ENCODE measurements at places on chromosomes 7 and 10.

- no peak for DNase-seq
Measured at GRCh38 chr10:81135851-81136250, 598.1 kb downstream of the SH2D4B start.

GRCh38 chr7:96855139-96855538 is 145.5 kb upstream of the SEM1 start:
- no peak for DNase-seq

DNA sequence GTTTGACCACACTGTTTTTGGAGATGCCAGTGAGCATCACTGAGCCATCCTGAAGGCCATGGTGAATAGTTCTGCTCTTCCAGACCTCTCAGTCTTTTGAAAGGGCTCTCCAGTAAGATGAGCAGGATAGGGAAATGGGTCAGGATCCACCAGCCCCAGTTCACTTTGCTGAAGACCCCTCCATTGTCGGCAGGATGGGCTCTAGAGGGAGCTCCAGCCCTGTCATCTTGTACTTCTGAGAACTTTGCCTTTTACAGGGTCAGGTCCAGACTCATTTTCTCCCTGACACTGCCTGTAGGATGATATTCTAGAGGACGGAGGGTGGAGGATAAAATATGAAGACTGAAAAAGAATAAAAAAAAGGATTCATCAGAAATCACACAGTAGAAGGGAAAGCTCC is 13.1 kb downstream of the LHFPL3 start:
- DNase-seq: no peak

DNA sequence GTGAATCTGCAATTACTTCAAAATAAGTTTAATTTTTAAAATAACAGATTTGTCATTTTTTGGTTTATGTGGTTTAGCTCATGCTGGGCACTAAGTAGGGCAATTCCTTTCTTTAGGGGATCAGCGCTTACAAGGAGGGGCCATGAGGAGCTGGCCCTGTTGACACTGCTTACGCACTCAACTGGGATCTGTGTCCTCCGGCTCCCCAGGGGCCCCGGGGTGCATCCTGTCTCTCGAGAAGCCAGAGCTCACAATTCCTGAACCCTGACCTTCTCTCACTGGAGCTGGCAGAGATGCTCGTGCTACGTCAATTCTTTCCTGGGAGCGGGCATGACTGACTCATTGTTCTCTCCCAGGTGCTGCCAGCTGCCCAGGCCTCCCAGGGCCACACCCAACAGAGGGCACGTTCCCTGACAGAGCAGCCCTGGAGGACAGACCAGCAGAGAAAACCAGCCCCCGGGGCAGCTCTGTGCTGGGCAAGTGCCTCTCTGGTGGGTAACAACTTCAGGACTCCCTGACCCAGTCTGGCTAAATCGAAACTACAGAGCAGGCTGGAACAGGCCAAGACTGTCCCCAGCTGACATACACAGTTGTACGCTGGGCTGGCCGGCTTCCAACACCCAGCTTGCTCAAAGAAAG is 36.8 kb downstream of the CTBP2 start:
- DNase-seq: no peak

DNA sequence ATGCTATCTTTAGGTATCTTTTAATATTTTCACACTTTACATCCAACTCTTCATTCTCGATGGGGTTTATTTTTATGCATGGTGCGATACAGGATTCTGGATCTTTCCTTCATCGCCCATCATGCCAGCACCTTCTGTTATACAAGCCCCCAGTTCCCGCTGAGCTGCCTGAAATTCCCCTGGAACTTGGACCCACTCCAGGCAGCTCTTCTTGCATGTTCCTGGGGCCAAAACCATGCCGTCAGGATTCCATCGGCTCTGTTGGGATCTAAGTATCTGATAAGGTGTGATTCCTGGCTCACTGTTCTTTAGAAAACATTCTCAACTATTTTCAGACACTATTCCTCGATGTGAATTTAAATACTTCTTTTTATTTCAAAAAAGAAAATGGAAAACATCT is 40.5 kb upstream of the PPP2R2D start:
- no peak for DNase-seq

DNA sequence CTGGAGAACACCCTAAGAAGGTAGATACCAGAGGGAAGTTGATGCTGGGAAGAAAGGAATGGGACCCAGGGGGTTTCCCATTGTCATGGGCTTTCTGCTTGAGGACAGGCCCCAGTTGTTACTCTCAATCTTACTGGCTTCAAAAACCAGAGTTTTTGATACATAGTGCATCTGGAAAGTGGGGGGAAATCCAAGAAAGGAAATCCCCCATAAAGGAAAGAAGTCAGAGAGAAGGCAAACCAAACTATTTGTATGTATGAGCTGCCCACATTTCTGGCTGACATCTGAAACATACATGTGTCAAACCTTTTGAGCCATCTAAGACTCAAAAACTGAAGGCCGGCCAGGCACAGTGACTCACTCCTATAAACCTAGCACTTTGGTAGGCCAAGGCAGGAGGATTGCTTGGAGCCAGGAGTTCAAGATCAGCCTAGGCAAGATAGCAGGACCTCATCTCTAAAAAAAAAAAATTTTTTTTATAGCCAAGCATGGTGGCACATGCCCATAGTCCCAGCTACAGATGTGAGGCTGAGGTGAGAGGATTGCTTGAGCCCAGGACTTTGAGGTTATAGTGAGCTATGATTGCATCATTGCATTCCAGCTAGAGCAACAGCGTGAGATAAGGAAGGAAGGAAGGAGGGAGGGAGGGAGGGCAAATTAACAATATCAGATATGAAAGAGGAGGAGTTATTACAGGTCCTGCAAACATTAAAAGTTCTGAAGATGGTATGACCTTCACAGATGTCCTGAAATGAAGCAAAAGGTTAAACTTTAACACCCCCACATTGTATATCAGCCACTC is 6.7 kb upstream of the COA1 start:
- DNase-seq: no peak

- no peak for DNase-seq
Measured at GRCh38 chr7:93175219-93175618, 27.0 kb upstream of the SAMD9L start.

DNA sequence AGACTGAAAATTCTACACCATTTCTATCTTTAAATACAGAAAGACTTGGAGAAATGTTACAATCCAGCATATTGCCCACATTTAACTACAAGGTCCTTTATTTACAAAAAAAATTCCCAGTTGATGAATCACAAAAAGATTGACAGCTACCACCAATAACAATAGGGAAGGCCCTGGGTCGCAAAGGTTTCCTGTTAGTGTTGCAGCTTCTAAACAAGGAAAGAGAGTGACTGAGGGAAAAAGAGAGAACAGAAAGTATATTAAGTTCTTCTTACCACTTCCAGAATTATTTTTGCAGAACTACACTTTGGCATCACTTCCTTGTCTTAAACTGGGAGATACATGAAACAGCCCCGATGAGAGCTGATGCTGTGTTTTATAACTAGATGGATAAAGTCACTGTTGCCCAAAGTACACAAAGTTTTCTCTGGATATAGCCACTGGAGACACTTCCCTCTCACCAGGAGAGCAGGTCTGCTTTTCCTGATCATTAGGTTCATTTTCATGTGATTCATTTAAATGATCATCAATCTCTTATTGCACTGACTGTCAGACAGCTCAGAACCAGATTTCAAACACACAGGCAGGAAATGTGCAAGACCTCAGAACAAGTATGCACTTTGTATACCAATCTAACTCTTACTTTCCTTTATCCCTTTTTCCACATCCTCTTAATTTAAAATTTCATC is 57.0 kb downstream of the SHTN1 start:
- DNase-seq: no peak

GRCh38 chr10:88592906-88593305 is 6.3 kb downstream of the LIPJ start:
- DNase-seq: no peak

DNA sequence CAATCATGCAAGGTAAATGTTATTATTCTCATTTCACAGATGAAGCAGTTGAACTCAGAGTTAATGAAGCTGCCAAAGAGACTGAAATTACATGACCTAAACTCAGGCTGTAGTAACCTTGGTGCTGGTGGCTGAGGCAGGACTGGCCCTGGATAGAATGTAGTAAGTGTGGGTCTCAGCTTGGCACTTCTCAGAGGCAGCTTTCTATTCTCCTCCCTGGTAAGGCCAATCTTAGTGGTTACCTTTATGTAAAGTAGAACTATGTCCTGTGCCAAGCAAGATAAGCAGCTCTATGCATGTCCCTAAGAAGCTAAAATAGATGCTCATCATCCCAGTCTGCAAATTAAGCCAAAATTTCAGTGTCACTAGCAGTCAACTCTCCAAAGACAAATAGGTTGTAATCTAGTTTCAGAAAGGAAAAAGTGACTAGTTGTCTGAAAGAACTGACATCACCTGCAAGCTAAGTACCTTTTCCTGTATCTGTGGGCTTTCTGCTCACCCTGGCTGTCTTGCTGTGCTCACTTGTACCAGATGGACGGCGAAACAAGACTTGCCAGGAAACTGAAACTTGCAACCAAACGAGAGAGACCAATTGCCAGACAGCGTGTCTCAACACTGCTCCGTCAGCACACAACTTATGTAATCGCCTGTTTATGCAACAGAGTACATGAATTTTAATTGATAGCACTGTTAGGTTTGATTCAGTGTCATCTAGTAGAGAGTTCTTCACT is 43.7 kb downstream of the CH25H start:
- peak; percentile 19 for DNase-seq

GRCh38 chr7:12553416-12553815 is 17.1 kb upstream of the SCIN start:
- no peak for DNase-seq

DNA sequence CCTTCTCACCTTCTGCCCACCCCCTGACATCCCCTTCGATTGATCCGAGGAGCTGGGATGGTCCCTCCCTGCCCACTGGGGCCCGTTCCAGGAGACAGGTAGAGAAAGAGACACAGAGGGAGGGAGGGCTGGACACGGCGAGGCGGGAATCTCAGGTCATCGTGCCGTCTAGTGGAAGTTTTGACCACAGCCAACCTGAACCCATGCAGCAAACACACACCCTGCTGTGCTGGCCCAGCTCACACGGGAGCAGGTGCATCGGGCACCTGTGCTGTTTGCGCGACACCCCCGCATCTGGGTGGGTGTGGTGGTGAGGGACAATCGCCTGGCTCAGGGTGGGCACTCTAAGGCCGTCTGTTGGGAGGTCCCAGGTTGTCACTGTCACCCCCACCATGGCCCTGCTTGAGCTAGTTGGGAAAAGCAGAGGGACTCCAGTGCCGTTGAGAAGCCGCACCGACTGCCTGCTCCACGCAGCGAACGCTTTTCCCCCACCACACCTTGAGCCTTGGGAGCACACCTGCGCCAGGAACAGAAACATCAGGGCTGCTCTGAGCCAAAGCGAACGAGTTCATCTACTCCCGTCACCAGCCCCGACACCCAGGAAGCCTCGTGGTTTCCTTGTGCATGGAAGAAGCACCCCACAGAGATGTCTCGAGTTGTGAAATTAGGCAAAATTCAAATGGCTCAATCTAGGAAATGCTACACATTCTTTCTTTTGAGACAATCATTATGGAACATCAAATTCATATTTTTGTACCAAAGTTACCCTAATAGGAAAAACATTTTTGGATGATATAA is 285.8 kb downstream of the DNAJB6 start:
- no peak for DNase-seq

- DNase-seq: no peak
Measured at GRCh38 chr10:110335314-110336064, 30.8 kb upstream of the SMNDC1 start.

DNA sequence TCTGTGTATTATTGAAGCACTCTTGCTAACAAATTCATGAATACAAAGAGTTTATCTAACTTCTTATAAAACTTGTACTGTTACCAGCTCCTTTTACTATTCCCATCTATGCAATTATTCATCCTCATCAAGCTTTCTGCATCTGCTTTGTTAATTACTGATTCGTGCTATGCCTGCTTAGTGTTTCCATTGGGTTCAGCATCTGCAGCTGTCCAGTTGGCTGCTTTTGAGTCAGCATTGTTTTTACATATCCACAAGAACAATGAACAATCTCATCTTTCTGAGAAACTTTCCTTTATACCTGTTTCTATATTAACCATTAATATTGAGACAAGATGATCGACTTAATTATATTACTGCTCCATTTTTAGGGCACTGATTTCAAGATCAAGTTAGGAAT is 19.6 kb upstream of the ANLN start:
- DNase-seq: no peak

DNA sequence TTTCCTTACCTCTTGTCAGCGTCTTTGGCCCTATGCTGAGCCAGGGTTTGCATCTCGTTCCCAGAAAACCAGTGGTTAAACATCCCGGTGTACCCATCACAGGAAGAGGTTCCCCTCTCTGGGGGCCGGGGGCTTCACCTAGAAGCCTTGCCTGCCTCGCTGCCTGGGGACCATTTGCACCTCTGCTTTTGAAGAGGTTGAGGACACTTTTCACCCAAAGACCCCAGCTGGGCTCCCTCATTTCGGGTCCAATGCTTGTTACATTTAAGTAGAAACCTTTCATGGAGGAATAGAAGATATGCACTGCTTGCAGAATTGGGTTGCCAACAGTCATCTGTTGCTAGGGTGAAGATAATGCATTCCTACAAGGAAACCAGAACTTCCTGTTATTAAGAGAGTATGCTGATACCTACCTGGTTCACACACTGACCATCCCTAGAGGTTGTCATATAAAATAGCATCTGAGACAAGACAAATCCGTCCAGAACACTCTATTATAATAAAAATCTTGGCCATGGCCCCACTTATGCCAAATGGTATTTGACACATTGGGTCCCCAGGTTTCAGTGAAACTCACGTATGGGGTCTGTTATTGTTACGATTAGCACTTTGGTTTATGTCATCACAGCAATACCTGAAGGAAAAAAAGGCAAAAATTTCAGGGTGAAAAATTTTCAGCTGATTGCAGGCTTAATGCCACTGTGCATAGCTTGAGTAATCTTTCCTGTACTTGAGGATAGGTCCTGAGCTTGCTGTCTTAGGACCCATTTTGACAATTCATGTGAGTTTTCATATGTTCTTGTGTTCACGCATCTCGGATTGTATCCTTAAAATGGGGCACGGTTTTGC is 917 bp downstream of the ZNF365 start:
- no peak for DNase-seq

DNA sequence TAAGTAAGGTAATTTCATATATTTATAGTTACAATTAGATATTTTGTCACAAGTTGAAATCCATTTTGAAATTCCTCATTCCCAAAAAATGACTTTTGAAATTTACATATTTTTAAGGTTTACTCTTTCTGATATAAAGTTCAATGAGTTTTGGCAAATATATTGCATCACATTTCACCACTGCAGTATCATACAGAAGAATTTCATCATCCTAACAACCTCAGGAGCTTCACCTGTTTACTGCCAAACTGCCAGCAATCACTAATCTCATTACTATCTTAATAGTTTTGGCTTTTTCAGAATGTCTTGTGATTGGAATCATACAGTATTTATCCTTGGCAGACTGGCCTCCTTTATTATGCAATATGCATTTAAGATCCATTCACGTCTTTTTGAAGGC is 1578.9 kb downstream of the REEP3 start:
- no peak for DNase-seq

GRCh38 chr7:31104361-31105255 is 52.5 kb downstream of the ADCYAP1R1 start:
- no peak for DNase-seq

All from CD8-positive, alpha-beta memory T cell (primary cell).